ENCODE measurements at places on chromosomes 16 and 17.

DNA sequence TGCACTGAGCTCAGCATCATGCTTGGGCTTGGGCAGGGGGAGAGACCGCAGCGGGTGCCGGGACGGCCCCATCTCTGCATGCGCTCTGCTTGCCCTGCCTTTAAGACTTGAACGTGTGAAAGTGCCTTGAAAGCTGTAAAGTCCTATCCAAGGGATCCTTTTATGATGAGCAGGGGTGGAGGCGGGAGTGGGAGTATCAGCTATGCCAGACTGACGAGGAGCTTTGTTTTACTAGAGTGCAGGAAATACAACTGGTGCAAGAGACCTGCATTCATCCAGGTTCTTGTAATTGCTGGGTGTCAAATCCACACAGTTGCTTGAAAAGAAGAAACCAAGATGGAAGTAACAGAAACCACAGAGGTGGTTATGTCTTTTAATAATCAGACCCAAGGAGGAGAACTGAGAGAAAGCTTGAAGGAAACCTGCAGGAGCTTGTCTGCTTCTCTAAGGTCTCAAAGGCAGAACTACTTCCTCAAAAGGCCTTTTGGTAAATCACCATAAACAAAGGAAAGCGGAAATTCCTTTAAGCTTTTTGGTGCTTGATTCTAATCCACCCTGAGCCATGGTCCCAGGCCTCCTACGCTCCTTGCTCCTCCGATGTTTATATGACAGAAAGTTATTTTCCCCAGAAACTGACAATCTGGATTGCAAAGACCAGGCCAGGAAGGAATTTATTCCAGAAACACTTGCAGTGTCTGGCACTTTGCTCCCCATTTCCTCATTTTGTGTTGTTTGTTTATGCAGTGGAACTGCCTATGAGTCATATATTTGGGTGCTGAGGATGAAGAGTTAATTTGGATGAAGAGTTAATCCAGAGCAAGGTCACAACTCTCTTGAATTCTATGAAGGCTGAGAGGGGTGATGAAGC is 51.3 kb upstream of the FBXO47 start:
- DNase-seq, result no peak

- no peak for DNase-seq
These were observed at the start of gene TNFSF12 for GRCh38 chr17:7548585-7549400. TSS of gene TNFSF12 (plus strand) at chr17:7549058. CDS start at chr17:7549154, 96 bp downstream.

- DNase-seq, result no peak
These were observed 47.3 kb downstream of the CCDC42 start for GRCh38 chr17:8697323-8697741.

GRCh38 chr16:47779201-47780016 is 318.3 kb downstream of the PHKB start:
- DNase-seq, result no peak

- no peak for DNase-seq
These were observed 127.0 kb upstream of the HAS3 start for GRCh38 chr16:68978303-68978954.

- no peak for DNase-seq
These were observed 103.1 kb downstream of the SDK2 start for GRCh38 chr17:73541111-73541510.

DNA sequence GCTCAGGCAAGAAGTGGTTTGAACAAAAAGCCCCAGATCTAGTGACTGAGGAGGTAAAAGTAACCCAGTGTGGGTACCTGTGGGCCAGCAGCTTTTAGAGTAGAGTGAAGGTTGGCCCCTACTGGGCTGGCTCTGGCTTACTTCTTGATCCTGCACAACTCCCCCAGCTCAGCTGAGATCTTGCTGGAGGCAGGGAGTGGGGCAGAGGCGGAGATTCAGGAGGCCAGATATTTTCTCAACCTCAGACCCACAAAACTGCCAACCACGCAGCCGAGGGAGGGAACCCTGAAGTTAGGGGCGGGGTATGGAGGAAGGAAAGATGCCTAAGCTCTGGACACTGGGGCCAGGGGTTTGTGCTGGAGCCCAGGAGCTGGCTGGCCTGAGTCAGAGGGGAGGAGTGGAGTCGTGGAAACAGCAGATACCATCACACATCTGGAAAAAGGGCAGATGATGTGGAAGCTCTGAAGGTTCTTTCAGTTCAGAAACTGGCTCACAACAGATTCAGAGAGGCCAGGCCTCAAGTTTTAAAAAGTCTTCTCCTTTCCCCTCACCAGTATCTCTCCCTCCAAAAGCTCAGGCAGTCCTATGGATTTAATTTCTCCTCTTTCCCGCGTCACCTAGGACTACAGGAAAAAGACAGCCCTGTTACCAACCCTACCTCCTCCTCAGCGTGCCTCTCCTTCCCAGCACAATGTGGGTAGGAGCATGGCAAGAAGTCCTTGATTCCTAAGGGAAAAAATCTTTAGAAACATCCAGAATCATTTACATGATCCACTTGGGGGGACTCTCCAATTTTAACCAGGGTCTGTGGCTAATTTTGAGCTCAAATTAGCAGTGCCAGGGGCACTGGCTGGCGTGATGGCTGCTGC is 48.1 kb downstream of the MYO18A start:
- DNase-seq, result peak; percentile 48

DNA sequence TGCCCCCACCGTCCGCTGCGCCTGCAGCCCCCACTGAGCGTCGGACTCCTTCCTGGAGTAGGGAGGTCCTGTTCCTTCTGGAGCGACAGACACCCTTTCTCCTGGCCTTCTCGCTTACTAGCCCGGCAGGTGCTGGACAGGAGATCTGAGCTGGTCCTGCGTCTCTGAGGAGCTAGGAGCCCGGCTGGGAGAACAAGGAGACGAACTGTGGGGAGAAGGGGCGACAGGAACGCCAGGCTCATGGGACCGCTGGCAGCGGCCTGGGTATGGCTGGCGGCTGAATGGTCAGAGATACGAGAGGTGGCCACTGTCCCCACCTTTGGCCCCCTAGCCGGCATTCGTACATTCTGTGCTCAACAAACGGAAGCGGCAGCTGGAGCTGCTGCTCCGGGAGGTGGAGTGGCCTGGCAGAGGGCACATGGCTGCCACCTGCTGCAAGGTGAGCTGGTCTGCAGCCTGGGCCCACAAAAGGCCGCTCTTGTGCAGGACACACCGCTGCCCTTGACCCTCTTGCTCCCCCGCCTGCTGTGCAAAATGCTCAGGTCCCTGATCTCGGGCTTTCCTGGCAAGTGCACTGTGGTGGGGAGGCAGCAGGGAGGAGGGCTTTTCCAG is 2066.7 kb downstream of the TP53TG3F start:
- no peak for DNase-seq

Measured in GOT3 (cell line).